ENCODE measurements at places on chromosomes 3 and 15.

DNA sequence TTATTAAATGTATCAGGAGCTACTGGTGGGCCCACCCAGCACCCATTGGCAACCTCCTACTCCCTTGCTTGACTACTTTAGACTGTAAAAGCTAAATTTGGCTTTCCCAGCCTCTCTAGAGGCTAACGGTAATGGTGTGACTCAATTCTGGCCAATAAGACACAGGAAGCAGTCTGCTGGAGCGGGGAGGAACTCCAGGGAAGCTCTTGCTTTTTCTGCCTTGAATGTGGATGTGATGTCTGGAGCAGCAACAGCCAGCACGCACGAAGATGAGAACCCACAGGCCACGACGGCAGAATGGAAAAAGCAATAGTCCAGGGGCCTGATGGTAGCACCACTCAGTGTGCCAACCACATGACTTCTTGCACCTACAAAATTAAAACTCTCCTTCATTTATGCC, 39.9 kb downstream of the RAB6B start:
- DNase-seq, result no peak

- DNase-seq, result no peak
Measured at GRCh38 chr3:108102420-108103039, 11.7 kb upstream of the CD47 start.

- no peak for DNase-seq
Measured at GRCh38 chr3:126551121-126551838, 7.5 kb downstream of the C3orf22 start.

GRCh38 chr3:9934235-9934621, 594 bp downstream of the CRELD1 start:
- no peak for DNase-seq

GRCh38 chr3:123042413-123042812, 14.8 kb upstream of the SEMA5B start:
- DNase-seq, result no peak

GRCh38 chr3:73029321-73029796, 32.1 kb upstream of the EBLN2 start:
- no peak for DNase-seq

- DNase-seq, result no peak
Measured at GRCh38 chr15:34582461-34583371, 735 bp downstream of the GOLGA8B start.

DNA sequence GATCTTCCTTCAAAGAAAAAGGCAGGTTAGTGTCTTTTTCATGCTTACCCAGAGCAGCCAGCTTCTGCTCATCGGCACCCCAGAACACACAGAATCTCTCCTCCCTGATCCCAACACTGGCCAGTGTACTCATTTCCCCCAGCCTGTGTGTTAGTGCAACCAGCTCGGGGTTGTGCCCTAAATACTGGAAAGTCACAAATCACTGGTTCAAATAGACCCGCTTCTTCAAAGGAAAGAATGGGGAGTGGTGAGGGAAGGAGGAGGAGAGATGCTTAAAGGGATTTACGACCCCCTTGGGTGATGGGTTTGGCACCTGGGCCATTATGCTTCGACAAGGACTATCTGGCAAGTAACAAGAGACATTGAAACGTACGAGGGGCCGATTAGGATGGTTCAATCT, 114.0 kb downstream of the FOXB1 start:
- DNase-seq, result no peak

GRCh38 chr15:41928637-41929620, 35.1 kb upstream of the SPTBN5 start:
- no peak for DNase-seq

All from NCI-H2107 (cell line).